ENCODE measurements at places on chromosomes 6 and 20.

DNA sequence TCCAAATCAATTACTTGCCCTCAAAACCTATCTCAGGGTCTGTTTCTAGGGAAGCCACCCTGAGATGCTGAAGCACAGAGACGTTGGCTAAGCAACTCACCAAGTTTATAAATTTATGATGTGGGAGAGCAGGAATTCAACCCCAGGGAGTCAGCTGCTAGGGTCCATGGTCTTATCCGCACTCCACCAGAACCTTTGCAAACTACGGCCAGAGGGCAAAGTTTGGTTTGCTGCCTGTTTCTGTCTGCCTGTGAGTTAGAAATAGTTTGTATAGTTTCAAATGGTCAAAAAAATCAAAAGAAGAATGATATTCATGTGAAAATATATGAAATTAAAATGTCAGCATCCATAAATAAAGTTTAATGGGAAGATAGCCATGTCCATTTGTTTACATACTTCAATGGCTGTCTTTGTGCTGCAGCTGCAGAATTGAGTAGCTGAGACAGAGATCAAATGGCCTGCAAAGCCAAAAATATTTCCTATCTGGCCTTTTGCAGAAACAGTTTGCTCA, 83.7 kb upstream of the ZFP64 start:
- no peak for DNase-seq

DNA sequence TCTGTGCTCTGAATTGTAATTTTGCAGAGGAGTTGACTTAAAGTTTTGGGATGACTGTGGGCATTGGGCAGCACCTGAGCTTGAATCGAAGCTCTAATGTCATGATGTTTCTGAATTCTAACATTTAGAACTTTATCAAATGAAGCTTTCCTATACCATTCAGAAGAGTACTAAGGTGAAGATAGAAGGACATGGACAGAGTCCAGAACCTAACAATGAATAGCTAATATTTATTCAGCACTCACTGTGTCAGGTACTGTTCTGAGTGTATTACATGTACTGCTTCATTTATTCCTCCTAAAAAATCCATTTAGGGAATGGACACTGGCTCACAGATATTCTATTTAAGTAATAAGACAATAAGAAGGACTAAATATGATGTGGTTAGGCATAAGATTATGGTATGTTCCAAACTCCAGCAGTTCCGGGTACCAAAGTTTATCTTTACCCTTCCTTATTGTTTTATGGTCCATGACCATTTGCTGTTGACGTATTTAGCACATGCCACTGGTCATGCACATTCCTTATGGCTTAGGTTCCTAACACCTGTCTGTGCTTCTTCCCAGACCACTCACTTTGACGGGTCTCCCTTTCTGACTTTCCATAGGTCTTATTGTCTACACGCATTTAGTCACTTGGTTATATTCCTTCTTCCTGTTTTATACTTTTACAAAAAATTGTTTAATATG, 20.3 kb downstream of the BCKDHB start:
- no peak for DNase-seq

DNA sequence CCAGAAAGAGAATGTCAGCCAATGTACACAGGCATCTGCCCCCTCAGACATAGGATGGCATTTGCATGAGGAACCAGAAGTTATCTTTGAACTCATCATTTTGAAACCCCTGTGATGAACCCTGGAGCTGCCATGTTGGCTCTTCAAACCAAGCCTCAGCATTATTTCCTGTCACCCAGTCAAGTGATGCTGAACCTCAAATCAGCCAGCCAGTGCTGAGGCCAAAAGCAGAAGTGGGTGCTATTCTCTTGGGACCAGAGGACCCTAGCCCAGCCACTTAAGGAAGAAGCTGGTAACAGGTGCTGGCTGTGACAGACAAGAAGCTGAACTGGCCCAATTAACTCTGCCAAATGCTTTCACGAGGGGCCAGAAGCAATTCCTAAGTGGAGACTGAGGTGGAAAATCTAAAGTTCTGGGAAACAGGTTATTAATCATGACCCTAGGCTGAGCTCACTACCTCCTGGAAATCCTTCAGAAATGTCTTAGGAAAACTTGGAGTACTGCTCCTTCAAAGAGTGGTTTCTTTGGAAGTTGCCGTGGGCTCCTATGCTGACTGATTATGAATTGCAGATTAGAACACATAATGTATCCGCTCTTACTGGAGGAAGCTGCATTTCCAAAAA, 4.0 kb downstream of the PKIG start:
- no peak for DNase-seq

DNA sequence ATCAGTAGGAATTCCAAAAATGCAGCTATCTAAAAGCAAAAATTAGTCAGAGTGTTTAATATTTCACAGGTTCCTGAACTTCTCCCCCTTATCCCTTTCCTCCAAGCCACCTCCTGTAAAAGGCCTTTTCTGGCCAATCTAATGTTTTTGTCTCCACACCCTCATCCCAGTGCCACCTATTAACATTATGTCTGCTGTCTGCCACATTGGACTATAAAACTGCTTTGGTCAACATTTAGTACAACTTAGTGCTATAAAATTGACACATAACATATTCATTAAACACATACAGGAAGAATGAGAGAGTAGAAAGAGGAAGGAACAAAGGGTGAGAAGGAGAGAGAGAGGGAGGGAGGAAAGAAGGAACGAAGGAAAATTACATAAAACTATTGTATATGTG, 47.7 kb downstream of the MMUT start:
- no peak for DNase-seq

- no peak for DNase-seq
Measured at GRCh38 chr6:32424589-32425300, 14.9 kb upstream of the HLA-DRA start.

DNA sequence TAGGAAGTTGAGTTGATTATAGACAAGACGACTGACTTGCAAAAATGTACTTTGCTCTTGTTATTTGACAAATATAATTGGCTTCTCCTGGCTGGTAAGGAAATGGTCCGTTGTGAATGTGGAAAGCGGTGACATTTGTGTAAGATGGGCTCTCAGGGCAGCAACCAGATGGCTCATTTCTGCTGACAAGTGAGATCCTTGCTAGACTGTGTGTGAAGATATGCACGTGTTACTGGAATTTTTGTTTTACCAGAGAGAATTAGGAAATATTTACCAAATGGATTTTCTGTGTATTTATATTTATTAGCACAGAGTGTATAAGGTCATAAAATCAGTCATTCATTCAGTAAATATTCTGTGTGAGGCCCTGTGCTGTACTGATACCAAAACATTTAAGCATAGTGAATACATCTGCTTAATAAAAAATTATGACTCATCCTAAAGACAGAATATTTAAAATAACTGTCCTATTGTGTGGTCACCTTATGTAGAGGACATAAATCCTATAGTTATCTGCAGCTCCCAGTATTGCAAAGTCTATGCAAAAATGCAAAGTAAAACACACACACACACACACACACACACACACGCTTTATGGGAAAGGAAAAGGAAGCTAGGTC, 109.9 kb upstream of the ASF1A start:
- no peak for DNase-seq

GRCh38 chr6:133441491-133441890, 200.3 kb downstream of the EYA4 start:
- no peak for DNase-seq

DNA sequence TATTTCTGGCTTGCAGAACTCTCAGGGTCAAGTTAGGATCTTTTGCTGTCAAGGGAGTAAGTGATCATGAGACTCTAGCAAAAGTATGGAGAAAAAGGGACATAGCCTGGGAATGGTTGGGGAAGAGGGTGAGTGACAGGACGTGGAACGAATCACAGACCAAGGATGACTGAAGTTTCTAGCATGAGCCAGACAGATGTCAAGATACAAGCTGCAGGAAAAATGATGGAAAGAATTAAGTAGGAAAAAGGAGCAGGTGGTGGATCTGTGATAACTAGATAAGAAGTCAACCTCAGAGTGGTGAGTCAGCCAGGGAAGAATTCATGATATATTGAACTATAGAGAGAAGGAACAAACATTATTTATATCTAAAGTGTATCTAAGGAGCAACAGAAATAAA, 159.8 kb upstream of the SYNDIG1 start:
- DNase-seq = no peak

DNA sequence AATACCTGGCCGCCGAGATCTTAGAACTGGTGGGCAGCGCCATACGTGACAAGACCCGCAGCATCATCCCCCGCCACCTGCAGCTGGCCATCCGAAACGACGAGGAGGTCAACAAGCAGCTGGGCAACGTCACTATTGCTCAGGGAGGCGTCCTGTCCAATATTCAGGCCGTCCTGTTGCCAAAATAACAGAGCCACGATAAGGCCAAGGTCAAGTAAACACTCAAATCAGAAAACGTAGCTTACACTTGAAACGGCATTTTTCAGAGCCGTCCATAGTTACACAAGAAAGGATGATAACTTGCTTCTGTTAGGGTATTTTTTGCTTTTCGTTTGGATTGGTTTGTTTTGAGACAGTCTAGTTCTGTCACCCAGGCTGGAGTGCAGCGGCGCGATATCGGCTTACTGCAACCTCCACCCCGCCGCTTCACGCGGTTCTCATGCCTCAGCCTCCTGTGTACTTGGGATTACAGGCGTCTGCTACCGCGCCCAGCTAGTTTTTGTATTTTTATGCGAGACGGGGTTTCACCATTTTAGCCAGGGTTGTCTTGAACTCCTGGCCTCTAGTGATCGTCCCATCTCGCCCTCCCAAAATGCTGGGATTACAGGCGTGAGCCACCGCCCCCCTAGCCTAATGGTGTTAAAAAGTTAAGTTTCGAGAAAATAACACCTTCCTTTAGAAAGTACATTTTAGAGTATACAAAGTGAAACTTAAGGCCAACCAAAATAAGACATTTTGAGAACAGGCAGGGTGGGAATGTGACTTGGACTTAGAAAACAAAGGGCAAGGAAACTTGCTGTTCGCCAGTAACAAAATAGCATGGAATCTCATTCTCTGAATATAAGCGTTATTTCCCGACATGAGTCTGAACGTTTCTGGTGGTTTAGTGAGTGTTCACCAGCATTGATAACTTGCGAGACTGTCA, 42.8 kb upstream of the HFE start:
- no peak for DNase-seq

DNA sequence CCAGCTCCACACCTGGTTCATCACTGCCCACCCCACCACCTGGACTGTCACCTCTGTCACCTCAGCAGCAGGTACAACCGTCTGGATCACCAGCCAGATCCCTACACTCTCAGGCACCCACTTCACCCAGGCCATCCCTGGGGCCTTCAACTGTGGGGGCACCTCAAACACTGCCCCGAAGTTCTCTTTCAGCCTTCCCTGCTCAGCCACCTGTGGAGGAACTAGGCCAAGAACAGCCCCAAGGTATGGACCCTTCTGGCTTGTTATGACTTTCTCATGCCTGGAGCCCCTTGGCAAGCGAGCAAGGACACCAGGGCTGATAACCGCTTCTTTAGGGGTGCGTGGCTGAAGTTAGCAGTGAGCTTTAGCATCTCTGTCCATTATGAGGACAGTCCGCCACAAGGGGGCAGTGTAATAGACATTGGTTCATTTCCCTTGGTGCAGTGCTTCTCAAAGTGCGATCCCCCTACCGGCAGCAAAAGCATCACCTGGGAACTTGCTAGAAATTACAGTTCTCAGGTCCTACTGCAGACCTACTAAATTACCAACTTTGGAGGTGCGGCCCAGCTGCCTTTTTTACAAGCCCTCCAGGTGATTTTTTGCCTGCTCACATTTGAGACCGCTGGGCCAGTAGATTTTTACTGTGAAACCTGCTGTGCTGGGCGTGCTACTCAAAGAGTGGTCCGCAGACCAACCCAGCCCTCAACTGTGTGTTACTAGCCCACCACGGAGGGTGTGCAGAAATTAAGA, 32.5 kb downstream of the PNPLA1 start:
- DNase-seq = peak; percentile 91

DNA sequence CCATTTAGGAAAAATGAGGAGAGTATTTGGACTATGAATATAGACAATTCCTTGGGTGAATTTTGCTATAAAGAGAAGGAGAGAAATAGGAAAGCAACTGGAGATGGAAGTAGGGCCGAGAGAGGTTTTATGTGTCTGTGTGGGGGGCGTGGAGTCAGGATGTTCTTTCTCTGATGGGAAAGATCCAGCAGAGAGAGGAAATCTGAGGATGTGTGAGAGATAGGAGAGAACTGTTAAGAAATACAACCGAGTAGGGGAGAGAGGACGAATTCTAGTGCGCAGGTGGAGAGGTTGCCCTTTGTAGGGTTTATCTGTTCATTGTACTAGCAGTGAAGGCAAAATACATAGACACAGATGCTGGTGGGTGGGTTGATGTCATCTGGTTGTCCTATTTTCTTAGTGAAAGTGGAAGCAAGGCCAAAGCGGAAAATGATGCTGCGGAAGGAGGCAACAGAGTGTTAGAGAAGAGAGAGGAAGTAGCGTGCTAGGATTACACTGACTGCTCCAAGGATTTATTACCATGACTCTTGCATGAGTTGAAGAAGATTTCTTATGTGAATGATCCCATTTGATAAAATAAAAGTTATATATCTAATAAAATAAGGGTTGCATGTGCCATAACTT, 57.7 kb downstream of the CLVS2 start:
- DNase-seq = no peak

DNA sequence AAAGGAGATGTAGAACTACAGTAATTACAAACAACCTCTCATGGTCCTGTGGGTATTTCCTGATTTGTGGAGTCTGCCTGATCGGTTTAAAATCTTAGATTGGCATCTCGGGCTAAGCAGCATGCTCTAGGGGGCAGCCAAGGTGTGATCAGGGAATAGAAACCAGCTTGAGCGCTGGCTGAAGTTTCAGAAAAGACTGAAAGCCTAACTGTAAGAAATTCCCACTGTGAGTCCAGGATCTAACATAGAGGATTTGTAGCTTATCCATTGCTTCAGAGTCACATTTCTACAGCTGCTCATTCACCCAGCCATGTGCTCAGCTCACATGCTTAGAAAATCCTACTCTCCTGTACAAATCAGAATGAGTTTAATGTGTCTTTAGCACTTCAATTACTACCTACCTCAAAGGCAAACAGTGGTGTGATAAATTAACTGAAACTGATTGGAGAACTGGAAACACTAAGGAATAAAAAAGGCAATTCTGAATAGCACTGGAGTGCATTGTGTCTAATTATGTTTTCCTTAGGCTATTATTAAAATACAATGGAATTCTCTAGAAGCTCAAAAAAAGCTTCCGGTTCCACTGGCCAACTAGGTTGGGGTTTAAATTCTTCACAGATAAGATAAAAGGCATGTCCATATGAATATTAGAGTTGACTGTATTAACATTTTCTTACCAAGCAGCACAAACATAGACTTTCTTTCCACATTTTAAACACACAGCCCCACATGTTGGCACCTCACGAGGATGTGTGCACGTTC, 73.8 kb upstream of the MPC1 start:
- DNase-seq = no peak

DNA sequence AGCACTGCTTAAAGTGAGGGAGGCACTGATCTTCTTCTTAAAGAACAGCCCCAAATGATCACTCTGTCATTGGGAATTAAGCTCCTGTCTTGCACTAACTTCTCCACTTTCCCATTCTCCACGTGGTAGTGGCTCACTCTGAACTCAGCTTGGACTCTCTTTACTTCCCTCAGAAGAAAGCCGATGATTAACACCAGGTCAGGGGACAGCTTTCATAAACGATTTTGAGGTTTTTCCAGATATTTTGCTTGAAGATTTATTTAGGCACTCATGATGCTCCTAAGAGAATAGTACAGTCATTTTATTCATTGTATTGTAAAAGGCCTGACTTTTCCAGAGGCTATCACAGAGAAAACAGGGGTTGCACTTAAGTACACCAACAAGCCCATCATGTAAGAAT, 81.0 kb upstream of the LTV1 start:
- no peak for DNase-seq
